ENCODE measurements at places on chromosomes 4 and X.

- peak; percentile 57 for DNase-seq
These were observed 38.8 kb upstream of the BEX4 start for GRCh38 chrX:103175944-103176753.

DNA sequence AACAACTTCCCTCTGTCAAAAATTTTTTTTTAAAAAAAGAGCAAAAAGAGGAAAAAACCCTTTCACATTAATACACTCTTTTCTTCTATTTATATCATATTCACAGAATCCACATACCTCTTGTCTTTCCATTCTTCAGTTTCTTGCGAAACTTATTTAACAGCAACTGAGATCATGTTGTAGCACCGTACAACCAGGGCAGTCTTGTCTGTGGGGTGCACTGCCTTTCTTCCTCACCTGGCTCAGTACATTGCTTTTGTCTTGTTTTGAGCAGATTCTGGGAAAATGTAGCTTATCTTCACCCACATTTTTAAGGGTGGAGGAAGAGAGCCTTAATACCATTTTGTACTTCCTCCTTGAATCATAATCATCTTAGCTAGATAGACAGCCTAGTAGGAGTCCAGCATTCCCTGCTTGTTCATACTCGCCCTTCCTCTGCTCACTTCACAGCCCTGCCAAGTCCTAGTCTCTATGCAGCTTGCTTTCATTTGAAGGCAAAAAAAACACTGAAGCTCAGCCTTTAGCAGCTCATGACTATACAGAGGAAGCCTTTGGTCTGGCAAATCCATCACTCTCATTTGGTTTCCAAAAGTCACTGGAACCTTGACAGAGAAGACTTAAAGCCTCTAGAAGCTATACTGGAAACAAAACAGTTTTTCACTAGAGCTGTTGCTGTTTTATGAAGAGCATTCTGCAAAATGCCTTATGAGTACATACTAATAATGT, 140.6 kb upstream of the BANK1 start:
- DNase-seq: no peak

GRCh38 chr4:100079264-100079663, 111.0 kb downstream of the DDIT4L start:
- no peak for DNase-seq

DNA sequence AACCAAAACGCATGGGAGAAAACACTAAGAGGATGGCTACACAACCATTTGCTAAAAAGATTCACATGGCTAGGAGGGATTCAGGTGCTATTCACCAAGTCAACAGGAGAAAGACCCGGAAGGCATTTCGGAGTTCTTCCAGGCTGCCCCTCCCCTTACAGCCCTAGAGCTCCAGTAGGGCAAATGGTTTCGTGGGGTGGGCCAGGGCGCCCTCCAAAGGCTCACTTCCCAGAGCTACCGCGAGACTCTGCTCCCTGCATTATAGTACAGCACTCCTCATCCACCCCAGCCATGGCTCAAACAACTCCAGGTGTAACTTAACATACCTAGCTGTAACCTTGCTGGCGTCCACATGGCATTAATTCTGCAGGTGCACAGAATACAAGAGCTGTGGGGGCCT, 179.7 kb downstream of the SLC39A8 start:
- DNase-seq: no peak

GRCh38 chr4:155548173-155548572, 118.5 kb upstream of the GUCY1A1 start:
- DNase-seq: no peak

GRCh38 chr4:143241892-143242291, 57.2 kb downstream of the USP38 start:
- no peak for DNase-seq

DNA sequence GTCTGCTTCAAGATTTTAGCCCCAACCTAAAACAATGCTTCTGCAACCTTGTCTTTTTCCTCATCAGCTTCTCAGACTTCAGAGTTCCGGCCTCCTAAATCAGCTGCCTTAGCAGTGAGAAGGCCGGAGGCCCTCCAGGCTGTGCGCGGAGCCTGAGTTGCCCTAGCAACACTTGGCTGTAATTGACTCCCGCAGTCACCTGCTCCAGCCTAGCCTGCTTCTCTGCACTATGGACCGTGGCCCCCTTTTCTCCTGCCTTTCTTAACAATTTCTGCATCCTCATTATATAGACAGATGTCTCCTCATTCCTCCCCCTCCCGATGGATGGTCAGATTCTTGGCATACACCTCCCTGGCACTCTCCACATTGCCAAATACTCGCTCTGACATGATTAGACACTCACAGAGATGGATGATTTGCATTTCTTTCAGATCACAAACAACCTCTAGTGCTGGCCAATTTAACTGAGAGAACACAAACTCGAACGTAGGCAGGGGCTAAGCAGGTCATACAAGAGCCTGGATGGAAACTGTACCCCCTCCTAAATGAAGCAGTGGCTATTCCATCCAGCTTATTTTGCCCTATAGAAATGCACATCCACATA, 9.5 kb upstream of the HUWE1 start:
- no peak for DNase-seq

GRCh38 chr4:26181616-26182015, 139.2 kb upstream of the RBPJ start:
- no peak for DNase-seq
